ENCODE measurements at places on chromosomes 12 and 14.

- DNase-seq: no peak
These were observed 10.1 kb downstream of the LTBP2 start for GRCh38 chr14:74601982-74602381.

DNA sequence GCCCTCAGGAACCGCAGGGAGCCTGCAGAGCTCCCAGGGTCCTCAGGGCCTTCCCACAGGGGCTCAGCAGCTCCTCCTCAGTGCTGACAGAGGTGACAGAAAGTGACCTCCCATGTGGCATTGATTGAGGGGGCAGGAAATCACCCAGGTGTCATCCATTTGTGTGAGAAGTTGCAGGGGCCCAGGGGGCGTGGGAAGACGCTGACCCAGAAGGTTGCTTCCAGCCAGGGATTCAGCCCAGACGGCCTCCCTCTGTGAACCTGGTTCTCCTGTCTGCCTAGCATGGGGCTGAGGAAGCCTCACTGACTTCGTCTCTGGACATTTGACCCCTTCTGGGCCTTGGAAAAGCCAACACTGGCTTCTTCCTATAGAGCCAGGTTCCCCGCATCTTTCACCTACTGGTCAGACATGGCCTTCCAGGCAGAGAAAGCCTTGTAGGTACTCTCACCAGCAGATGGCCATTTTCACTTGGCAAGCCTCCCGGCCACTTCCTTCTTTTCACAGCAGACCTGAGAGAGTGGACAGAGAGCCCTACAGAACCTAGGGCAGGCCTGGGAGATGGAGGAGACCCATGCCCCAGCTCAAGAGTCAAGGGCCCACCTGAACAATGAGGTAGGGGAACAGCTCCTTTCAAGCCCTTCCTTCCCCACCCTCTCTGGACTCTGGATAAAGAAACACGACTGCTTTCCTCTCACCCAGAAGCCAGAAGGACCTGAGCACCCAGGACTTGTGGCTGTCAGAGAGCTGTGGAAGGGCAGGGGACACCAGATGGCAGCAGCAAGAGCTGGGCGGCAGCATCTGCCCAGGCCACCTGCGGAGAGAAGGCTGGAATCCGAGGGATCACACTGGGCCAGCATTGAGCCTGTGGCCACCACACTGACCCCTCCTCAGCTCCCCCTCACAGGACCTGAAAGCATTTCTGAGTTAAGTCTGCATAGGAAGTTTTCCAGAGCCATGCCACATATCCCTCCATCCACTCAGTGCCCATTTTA, 377.8 kb downstream of the DPF3 start:
- DNase-seq: no peak

- no peak for DNase-seq
These were observed 148.3 kb downstream of the CRADD start for GRCh38 chr12:93825501-93825888.

GRCh38 chr12:15741082-15741481, 48.1 kb downstream of the EPS8 start:
- no peak for DNase-seq

DNA sequence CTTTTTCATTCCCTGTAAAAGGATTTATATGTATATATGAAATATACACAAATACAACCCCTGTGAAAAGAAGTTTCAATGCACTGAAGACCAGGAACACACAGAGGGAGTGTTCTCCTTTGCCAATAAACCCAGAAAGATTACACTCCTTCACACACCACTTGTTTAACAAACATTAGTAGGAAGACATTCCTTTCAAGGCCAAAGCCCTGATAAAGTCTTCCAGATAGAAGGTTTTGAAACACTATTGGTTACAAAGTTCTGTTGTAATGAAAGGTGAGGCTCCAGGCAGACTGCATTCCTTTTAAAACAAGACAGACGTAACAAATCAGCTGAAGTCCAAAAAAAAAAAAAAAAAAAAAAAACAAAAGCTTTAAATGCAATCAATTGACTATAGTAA, 81.0 kb downstream of the PTPN21 start:
- DNase-seq: no peak

DNA sequence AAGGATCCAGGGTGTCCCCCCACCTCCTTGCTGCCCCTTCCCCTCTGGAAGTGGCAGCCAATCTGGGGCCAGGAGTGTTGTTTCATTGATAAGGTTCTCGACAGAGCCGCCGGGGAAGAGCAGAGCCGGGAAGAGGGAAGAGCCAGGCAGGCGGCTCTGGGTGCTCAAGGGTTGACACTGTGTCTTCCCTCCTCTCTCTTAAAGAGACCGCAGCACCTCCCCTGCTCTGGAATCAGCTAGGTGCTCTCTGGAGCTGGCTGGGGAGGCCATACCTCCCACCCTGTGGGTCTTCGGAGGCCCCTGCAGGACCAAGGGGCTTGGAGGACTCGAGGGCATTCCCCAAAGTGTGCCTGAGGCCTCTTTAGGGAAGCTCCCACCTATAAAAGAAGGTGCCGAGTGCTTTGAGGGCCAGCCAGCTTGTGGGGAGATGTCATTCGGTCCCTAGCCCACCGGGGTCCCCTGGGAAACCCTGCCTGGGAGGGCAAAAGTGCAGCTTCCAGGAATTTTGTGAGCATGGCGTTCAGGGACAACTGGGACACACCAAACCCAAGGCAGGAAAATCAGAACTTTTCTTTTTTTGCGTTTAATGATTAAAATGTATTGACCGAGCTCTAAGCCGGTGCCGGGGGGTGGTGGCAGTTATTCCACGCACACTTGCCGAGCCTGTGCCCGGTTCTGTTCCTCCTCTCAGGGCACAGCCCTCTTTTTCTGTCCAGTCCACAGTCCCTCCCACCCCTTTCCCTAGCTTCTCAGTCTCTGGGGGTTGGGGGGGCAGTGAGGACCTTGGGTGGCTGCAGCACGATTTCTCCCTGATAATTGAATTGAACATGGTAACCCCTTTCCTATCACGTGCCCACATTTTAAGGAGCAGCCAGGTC, 3.0 kb downstream of the SETD1B start:
- no peak for DNase-seq

GRCh38 chr12:24950231-24950834, 1.4 kb upstream of the BCAT1 start:
- no peak for DNase-seq

DNA sequence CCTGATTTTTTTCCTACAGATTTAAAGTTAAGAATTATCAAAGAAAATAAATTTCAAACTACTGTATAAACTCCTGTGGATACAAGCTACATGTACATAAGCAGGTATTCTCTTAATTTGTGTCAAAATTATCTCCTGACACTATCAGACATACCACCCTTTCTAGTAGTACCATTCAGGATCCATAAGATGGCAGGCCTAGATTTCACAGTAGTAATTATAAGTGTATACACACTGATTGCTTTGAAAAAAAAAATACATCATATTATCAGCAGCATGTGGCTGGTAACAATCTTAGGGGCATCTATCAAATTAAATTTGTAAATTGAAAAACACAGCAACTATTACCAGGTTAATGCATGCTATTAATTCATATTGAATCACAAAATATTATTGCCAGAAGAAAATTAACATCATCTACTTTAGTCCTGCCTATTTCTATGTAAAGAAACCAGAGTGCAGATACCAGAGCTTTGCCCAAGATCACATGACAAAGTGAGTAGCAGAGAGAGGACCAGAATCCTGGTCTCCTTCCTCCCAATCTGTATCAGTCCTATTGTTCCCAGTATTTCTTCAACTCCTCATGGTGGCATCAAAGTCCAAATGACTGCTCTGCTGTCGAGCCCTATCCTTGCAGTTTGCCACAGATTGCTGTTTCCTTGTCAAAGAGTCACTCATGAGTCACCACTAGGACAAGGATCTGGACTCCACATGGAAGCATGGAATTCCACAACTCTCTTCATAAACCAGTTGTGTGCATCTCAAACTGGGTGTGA, 27.7 kb upstream of the CALM1 start:
- no peak for DNase-seq

DNA sequence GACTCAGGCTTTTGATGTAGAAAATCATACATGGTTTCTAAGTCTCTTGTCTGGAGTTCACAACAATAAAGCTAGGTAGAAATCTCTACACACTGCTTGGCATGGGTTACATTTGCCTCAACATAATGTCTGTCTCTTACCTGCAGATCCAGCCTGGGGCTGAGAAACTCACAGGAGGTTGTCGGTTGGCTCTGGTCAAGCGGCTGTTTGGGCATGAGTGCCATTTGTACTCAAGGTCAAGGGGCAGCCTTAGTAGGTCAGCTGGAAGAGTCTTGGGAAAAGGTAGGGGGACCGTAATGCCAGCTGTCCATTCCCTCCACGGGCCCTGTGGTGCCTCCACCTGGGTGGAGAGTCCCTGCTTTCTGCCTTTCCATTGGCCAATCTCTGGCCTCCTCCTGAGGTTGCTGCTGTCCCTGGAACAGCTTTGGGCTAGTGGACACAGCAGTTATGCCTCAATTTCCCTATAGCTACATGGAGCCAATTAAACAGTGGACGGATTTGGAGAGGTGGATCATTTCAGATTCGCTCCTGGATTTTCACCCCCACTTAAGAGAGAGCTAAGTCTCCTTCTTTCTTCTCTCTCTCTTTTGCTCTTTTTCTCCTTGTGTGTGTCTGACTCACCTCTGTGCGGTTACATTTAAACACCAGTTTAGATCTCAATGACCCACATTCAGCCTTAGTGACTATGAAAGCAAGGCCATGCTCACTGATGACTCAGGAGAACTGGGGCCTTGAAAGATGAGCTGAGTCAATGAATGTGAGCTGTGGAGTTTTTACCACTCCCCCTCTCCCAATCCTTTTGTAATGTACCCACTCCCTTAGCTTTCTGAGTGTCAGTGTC, 132.8 kb upstream of the HIF1A start:
- no peak for DNase-seq

- DNase-seq: no peak
These were observed 141.1 kb downstream of the CAND1 start for GRCh38 chr12:67410246-67410645.

DNA sequence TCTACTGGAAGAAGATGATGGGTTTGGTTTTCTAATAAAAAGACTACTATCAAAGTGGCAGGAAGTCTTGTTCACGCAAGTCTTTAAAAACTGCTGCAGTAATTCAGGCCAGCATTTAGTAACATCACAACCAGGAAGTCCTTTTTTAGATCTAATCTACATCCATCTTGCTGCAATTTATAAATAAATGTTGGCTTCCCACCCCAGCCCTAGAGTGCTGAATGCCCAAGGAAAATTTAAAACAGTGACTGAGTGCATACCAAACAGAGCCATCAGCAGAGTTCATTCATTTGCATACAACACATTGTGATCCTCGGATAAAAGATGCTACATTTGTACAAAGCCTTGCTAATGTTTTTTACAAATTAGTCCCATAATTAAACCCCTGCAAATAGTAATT, 72.1 kb downstream of the PHLDA1 start:
- DNase-seq: no peak

GRCh38 chr12:29957835-29958234, 174.1 kb upstream of the TMTC1 start:
- no peak for DNase-seq

DNA sequence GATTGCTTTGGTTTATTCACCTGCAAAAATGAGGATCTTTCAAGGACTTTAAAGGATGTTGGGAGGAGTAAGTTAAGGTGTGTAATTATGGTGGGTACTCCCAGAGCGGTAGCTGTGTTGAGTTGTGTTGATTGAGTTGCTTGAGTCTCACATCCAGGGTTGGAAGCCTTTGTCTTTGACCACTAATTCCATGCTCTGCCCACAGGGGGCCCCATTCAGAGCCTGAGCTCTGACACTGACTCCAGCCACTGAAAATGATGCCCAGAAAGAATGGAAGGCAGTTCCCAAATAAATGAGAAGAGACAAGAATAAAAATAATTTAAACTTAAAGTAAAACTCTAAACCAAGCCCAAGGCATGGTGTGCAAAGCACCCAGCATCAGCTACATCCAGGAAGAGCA, 237.4 kb upstream of the PWP1 start:
- DNase-seq: peak; percentile 58

DNA sequence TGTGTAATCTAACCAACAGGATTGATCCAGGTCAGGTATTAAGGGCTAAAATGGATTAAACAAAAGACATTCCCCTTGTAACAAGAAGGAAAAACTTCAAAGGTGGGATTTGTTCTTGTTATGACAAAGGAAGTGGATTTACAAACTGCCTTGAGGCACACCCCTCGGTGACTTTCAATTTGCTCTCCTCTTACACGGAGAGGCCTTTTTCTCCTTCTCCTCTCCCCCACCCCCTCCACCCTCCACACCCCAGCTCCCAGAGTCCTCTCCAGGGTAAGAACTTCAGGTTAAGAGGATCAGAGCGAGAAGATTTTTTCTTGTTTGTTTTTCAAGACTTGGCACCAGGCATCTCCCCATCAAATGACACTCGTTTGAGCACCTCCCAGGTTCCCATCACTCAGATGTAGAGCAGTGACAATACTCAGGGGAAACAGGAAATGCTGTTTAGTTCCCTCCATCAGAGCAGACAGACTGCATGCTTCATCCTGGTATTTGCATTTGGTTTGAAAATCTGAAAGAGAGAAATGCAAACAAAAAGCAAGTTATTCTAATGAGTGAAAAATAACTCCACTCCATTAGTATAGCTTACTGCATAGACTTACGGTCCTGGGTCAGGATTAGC, 77.6 kb upstream of the TMEM260 start:
- no peak for DNase-seq

GRCh38 chr12:44833561-44833960, 42.6 kb downstream of the NELL2 start:
- no peak for DNase-seq

DNA sequence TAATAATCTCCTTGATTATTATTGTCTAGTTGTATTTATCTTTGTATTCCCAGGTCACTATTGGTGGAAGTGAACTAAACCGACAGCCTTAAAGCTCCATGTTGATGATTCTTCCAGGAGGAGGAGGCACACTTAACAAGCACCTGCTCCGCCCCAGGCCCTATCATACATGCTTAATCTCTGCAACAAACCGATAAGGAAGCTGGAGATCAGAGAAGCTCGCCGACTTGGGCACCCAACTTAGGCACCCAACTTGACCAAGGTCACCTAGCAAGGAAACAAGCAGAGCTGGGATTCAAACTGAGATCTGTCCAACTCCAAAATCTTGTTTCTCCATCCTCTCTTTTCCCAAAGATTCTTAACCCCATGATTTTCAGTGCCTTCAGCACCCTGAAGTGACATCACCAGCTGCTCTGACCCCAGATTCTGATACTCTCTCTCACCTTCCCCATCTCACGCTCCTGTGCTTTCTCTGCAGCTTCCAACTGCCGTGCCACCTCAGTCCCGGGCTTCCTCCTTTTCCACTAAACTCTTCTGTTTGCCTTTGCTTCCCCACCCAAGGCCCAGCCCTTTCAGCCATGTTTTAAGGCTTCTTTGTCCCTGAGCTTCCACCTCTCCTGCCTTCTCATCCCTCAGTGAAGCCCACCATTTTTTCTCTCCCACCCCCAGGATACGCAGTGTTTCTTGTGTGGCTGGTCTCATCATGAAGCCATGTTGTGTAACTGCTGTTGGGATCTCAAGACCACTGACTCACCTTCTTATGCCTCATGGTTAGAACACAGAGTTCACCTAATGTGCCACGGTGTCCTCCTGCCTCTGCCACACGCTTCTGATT, 6.6 kb upstream of the KRT18 start:
- DNase-seq: no peak

GRCh38 chr14:56494167-56494566, 85.4 kb upstream of the TMEM260 start:
- no peak for DNase-seq

DNA sequence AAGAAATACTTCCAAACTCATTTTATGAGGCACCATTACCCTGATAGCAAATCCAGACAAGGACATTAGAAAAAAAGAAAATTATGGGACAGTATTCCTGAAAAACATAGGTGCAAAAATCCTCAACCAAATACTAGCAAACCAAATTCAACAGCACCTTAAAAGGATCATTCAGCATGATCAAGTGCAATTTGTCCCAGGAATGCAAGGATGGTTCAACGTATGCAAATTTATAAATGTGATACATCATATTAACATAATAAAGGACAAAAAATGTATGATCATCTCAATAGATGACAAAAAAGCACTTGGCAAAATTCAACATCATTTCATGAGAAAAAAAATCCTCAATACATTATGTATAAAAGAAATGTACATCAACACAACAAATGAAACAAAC, 162.9 kb downstream of the DUSP6 start:
- DNase-seq: no peak
